ENCODE measurements at places on chromosomes 16 and 17. TPM values are rescaled to one million over a fixed set of nuclear protein-coding genes. Genes with fewer than 3 reads are reported as not detected.
A peak's percentile ranks its signal among the peaks of the same experiment; 100 is the strongest.

The PDIA2 gene
- total RNA-seq, result not detected

DNA sequence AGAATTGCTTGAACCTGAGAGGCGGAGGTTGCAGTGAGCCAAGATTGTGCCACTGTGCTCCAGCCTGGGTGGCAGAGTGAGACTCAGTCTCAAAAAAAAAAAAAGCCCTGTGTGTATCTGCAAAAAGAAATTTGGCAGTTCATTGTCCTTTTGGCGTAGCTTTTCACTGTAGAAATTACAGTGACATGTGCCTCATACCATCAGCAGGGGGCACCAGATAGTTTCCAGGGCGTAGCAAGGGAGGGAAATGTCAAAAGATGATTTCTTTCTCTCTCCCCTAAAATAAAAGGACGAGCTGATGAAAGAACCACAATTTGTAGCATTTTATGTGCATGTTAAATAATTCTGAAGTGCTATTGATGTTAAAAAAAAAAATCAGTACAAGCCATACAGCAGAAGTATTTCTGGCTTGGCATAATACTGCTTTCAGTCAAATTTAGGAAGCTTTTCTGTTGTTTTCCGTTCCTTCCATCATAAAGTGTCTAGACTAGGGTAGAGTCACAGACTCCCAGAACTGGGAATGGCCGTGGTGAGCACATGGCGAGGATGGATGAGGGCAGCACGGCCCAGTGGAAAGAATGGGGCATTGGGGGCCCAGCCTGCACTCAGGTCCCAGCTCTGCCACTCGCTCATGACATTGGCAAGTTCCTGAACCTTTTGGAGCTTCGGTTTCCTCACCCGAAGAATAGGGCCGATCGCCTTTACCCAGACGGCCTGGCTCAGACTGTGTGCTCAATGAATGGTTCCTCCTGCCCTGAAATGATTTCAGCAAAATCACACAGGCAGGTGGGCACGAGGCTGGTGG lies 59.8 kb upstream of the RPH3AL start:
- peak; percentile 74 for DNase-seq

GRCh38 chr16:89015271-89015859 lies 38.4 kb upstream of the CBFA2T3 start:
- no peak for DNase-seq

The FOXL1 gene
- total RNA-seq, result 24.1 TPM

DNA sequence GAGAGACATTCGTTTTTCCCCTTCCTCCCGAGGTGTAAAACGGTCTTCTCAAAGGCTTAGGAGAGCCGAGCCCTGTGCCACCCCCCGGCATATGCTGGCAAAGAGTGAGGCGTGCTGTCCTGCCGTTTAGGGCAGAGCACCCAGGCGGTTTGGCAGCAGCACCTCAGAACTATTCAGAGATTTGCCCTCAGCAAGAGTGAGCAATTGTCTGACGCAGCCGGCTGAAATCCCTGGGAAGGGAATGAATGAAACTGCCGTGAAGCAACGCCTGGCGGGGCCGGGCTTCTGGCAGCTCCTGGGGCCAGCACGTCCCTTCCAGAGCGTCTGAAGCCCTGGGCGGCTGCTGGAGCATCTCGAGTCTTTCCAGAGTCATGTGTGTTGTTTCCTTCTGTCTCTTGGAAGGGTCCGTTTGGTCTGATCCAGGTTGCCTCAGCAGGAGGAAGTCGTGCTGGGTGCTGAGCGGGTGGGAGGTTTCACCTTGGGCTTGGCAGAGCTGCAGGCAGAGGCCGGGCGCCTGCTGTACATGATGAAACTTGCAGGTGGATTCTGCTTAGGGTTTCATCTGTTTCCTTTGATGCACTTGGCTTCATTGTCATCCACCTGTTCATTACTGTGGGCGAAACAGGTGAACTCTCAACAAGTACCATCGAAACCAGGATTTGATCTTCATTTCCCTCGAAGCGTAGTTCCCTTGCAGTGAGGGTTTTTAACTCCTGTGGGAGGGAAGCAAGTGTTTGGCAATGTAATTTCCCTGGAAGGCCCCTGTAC lies 35.4 kb downstream of the TBCD start:
- no peak for DNase-seq

The CRYM gene
- 0.26 TPM for total RNA-seq

DNA sequence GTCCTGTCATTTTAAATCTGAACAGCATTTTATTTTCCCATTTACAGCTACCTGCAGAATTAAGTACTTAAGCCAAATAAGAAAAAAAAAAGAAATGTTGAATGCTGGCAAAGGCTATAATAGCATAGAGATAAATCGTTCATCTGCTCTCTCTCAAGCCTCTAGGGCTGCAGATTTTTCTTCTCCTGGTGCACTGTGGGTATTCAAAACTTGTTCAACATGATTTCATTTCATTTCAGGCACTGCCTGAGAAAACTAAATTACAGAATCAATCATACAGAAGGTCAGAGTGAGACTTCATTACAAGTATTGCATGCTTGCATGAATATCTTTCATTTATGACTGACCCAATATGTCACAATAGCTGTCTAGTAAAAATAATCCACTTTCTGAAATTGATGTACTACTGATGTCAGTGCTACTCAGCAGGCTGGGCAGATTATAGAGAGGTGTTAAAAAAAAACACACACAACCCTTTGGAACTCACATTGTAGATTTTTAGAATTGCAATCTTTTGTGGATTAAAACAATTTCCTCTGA lies 86.2 kb downstream of the TOX3 start:
- DNase-seq, result no peak

GRCh38 chr17:73639322-73639721 lies 4.9 kb downstream of the SDK2 start:
- DNase-seq, result peak; percentile 4
